ENCODE measurements at places on chromosomes 3 and 15. TPM values are rescaled to one million over a fixed set of nuclear protein-coding genes. Genes with fewer than 3 reads are reported as not detected.

- DNase-seq: no peak
These were observed 444.2 kb upstream of the NAALADL2 start for GRCh38 chr3:174414902-174415301.

CATSPER2 gene
- 16.2 TPM for total RNA-seq

ALDH1A3 gene
- 19.5 TPM for total RNA-seq

DNA sequence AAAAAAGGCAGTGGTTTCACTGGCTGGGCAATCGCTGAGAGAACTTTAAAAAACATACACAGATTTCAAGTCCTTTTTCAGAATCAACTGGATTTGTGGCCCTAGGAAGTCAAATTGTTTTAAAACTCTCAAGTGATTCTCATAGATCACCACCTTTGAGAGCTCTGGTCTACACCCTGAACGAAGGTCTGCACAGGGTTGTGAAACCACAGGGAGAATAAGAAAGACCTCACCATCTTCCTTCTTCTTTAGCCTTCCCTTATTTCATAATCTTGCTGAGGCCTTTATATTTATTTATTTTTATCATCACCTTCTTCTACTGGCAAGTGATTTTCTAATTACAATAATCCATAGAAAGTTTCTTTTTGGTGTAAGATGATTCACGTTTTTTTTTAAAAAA lies 58.1 kb downstream of the FOXP1 start:
- no peak for DNase-seq

Data from body of pancreas (tissue), 4 donors.